ENCODE measurements at places on chromosomes 7 and 10.

DNA sequence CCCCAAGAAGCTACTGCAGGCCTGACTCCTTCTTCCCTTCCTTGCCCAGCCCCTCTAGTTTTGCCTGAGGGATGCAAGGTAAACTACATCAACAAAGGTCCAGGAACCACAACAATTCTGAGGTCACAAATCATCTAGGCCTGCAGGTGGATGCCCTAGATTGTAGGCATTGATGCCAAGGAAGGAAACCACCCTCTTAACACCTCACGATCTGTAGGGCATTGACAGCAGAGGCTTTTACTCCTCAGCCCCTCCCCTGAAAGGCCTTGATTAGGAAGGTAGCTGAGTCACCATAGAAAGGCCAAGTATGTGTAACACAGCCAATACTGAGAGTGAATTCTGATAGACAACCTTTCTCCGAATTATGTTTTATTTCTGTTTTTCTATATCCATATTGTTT is 46.7 kb upstream of the FAM3C start:
- no peak for DNase-seq

DNA sequence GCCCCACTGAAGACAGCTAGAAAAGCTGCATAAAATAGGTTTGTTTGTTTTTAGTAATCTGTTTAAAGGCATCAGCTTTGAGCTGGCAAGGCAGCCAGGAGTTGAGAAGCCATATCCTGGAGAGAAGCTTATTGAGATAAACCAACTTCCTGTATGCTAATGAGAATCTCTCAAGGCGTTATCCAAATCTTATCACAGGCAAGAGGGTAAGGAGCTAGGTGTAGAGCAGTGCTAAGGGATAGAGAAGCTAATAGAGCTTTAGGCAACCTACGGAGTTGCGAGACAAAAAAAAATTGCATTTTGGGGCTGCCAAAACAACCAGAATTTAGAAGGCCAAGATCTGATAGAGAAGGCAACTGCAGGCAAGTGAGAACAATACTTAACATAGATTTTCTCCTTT is 641.6 kb downstream of the SH2D4B start:
- no peak for DNase-seq

- DNase-seq: no peak
These were observed 35.5 kb downstream of the RBM20 start for GRCh38 chr10:110679486-110680272.

- no peak for DNase-seq
These were observed 15.0 kb downstream of the CEP41 start for GRCh38 chr7:130425796-130426195.

GRCh38 chr10:84140036-84140379 is 699 bp downstream of the GHITM start:
- DNase-seq: peak; percentile 53

DNA sequence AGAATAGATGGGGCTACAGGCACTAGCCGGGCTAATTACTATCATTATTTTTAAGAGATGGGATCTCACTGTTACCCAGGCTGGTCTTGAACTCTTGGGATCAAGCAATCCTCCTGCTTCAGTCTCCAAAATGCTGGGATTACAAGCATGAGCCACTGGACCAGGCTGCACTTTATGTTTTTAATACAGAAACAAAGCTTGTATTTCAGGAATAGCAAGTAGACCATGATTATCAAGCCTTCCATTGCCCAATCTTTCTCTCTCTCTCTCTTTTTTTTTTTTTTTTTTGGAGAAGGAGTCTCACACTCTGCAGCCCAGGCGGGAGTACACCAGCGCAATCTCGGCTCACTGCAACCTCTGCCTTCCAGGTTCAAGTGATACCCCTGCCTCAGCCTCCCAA is 75.4 kb downstream of the MDH2 start:
- DNase-seq: no peak

DNA sequence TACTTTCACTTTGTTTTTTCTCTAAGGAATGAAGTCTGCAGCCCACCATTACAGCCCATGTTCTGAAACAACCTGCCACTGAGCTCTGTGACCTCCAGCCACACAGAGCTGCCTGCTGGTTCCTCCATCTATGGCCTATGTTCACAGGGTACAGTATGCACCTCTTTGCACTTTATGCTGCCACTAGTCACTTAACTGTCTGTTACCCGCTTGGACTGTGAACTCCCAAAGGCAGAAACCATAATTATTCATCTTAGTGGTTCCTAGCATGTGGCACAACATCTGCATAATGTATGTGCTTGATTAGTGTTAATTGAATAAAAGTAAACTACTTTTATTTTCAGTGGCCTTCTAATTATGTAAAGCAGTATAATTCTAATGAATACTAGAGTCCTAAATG is 95.5 kb upstream of the BET1 start:
- no peak for DNase-seq

DNA sequence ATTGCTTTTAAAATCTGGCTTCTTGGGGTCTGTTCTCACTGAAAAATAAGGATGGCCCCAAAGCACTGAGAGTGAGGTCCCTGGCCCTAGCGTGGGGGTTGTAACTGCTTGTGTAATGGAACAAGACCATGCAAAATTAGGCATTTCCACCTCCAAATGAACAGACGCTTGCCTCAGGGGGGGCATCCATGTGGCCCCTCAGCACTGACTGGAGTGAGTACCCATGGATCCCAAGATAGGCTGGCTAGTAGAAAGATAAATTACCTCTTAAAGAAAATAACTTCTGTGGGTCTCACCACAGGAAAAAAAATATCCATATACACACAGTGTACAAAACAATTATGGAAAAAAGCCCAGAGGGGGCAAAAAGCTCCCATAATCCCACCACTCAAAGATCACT is 15.2 kb upstream of the CPA1 start:
- peak; percentile 16 for DNase-seq

DNA sequence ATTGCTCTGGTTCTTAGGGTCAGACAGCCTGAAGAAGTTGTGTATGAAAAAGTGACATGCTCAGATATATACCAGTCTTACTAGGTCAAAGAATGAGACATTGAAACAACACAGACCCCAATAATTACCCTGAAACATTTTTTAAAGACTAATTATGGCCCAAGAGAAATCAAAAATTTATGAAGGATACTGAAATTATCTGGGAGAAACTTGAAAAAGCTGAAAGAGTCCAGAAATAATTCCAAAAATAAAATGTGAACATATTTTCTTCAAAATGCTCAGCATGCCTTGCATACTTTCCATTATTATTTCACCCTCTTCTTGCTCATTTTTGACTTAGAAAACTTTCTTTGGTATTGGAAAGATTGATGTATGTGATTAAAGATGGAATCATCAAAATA is 198.9 kb upstream of the CCDC6 start:
- no peak for DNase-seq

DNA sequence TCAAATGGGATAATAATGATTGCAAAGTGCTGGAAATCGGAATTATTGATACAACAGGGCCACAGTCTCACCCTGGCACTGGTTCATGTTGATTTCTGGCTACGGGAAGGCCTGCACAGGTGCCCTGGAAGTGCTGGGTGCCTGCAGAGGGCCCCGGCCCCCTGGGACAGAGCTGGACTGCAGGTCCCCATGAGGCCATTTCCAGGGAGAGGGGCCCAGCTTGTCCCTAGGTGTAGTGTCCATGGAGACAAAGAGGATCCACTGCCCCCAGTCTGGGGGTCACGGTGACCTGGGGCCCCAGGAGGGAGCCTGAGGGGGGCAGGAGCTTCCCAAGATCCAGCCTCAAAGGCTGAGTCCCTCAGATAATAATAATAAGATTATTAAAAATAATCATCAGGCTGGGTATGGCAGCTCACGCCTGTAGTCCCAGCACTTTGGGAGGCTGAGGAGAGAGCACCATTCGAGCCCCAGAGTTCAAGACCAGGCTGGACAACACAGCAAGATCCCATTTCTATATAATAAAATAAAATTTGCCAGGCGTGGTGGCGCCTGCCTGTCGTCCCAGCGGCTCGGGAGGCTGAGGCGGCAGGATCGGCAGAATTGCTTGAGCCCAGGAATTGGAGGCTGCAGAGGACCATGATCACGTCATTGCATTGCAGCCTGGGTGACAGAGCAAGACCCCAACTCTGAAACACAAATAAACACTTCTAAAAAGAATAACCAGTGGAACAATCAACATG is 98.1 kb downstream of the MICALL2 start:
- no peak for DNase-seq

GRCh38 chr10:132835848-132836233 is 49.9 kb upstream of the NKX6-2 start:
- DNase-seq: no peak

GRCh38 chr7:94398841-94399240 is 4.1 kb downstream of the COL1A2 start:
- DNase-seq: peak; percentile 32

DNA sequence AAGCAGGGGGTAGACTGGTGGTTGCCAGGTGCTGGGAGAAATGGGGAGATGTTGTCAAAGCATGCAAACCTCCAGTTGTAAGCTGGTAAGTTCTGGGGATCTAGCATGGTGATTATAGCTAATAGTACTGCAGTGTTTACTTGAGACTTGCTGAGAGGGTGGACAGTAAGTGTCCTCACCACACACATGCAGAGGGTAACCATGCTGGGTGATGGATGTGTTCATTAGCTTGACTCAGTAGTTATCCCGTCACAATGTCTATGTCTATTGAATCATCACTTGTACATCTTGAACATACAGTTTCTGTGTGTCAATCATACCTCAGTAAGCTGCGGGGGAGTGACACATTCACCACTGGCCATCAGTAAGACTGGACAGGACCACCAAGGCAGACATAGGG is 42.1 kb downstream of the GSDME start:
- no peak for DNase-seq
